T-helper 22 cell (primary cell): ENCODE measurements at places on chromosomes 7 and 10.

- DNase-seq, result no peak
These were observed 113.2 kb upstream of the INHBA start for GRCh38 chr7:41816111-41816510.

DNA sequence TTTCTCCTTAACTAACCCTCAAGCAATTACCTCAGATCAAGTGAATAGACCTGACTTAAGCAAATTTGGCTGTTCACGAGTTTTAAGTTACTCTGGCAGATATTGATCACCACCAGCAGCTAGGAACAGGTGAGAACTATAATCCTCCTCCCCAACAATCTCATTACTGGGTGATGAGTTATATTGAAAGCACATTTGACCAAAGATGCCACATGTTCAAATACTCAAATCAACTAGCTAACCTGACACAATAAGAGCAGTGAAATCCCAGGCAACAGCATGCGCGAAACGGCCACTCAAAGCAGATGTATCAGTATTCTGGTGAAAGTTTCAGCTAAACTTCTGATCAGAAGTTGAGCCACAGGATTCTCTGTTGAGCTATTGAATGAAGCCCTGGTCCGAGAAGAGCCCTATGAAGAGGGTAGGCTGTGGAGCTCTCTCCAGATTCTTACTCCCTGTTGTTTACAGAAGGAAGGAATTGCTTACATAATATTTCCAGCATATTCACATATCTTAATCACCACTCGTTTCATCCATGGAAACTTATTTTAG is 52.6 kb downstream of the CAV1 start:
- no peak for DNase-seq

- no peak for DNase-seq
These were observed 252.0 kb downstream of the PTEN start for GRCh38 chr10:88115407-88115806.

DNA sequence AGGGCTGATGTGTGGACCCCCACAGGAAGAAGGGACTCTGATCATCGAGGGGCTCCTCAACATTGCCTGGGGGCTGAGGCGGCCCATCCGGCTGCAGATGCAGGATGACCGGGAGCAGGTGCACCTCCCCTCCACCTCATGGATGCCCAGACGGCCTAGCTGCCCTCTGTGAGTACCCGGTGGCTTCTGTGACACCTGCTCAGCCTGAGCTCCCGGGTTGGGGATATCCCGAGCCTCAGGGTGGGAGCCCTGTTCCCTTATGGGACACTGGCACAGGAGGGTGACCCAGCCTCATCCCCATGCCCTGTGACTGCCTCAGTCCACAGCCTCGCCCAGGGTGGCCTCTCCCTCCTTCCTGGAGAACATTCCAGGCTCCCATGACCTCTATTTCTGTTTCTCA is 3.9 kb upstream of the DEPP1 start:
- DNase-seq, result no peak

- DNase-seq, result no peak
These were observed 302.3 kb upstream of the AUTS2 start for GRCh38 chr7:69295977-69296376.

DNA sequence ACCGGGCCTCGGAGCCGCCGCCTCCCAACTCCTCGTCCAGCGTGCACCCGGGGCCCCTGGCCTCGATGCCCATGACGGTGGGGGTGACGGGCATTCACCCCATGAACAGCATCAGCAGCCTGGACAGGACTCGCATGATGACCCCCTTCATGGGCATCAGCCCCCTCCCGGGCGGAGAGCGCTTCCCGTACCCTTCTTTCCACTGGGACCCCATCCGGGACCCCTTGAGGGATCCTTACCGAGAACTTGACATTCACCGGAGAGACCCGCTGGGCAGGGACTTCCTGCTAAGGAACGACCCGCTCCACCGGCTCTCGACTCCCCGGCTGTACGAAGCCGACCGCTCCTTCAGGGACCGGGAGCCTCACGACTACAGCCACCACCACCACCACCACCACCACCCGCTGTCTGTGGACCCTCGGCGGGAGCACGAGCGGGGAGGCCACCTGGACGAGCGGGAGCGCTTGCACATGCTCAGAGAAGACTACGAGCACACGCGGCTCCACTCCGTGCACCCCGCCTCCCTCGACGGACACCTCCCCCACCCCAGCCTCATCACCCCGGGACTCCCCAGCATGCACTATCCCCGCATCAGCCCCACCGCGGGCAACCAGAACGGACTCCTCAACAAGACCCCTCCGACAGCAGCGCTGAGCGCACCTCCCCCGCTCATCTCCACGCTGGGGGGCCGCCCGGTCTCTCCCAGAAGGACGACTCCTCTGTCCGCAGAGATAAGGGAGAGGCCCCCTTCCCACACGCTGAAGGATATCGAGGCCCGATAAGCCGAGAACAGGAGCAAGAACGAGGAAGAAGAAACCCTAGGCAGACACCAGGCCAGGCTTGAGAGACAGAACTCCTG is 341.5 kb upstream of the GALNT17 start:
- DNase-seq, result no peak

GRCh38 chr7:33108554-33109004 is 625 bp downstream of the RP9 start:
- DNase-seq, result no peak

DNA sequence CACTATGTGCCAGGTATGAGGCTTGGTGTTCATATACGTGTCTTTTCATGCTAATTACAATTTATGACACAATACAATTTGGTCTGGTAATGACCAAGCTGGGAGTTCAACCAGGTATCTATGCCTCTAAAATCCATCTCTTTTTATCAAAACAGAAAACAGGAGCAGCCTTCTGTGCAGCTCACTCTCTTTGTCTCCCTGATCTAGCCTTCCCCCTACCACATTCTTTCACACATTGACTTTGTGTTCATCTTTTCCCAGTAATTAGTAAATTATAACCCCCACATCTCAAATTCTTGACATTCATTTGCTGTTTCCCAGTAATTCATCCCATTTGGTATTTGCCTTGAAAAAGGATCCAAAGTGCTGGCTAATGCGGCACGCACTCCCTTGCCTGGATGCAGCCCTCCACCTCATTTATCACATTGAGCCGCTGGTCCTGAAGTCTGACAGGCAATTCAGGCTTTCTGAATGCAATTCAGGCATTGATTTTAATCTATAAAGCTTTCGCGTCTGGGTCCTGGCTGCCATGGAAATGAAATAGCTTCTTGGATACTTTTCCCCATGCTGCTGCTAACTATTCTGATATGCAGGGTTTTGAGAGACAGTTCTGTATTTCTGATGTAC is 112.5 kb upstream of the ANKRD1 start:
- no peak for DNase-seq

DNA sequence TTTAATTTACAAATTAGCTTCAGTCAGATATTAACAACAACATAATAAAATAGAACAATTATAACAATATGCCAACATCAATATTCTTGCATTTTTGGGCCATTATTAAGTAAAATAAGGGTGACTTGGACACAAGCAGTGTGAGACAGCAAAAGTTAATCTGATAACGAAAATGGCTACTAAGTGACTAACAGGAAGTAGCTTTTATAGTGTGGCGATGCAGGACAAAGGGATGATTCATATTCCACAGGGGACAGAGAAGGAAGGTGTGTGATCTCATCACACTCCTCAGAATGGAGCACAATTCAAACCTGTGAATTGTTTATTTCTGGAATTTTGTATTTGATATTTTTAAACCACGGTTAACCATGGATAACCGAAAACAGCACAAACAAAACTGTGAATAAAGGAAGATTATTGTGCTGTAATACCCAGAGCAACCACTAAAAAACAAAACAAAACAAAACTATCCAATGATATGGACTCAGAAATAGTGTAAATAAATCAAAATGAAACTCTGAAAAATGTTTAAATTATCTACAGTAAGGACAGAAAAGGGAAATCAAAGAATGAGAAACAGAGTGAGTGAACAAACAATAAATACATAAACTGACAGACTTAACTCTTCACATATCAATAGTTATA is 66.9 kb upstream of the TFEC start:
- no peak for DNase-seq

- DNase-seq, result no peak
These were observed 32.7 kb downstream of the LDB3 start for GRCh38 chr10:86700851-86701617.

DNA sequence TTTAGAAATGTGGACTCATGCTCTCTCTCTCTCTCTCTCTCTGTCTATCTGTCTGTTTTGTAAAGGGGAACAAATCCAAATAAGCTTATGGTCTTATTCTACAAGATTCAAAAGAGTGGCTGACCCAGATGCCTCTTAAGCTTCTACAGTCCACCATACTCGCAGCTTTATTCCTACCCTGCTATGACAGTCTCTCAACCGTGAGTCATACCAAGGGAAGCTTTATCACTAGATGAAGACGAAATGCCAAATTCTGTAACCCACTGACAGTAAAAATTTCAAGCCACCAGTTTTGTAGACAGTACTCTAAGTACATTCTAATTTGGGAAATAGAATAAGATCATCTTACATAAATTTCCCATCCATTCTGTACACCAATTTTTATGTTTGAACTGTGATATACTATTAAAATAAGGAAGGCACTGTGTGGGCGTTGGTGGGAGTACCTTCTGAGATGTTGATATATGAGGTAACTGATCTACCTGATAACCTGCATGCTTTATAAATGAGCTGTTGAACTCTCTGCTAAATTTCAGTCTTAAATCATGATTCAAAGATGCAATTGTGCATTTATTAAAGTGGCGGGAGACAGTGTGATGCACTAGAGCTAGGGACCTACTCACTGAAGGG is 153.2 kb downstream of the KLF6 start:
- DNase-seq, result no peak

DNA sequence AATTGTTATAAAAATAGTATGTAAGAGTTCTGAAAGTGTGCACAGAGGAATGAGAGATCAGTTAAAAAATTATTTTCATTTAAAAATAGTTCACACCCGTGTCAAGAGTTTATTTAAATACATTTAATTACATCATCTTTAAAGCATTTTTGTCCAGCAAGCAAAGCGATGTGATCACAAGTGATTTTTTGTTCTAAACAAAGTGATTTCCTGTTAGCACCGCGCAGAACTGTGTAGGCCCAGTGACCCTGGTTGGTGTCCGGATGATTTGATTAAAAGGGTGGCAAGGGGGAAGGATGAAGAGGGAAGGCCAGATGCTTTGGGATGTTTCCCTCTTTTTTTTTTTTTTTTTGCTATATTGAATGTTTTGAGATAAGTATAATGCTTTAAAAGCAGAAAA is 227.8 kb upstream of the PITRM1 start:
- no peak for DNase-seq

- no peak for DNase-seq
These were observed 128.8 kb downstream of the LCOR start for GRCh38 chr10:96960872-96961271.

GRCh38 chr7:145951566-145951965 is 165.0 kb upstream of the CNTNAP2 start:
- no peak for DNase-seq

- no peak for DNase-seq
These were observed 54.5 kb downstream of the NRP1 start for GRCh38 chr10:33279811-33280602.

DNA sequence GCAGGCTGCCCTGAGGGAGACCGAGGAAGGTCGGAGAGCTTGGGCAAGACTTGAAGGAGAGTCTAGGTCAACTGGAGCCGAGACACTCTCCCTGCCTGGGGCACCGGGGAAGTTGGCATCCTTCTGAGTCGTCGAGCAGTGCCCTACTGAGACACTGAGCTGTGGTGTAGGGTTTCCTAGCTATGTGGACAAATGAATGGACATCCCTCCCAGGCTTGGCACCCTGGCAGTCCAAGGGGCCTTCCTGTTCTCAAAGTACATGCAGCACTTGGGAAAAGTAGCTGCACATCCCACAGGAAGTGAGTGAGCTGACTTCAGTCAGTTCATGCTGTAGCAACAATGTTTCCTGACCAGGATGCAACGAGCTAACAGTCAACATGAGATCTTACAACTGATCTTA is 57.2 kb upstream of the INPP5A start:
- DNase-seq, result no peak

DNA sequence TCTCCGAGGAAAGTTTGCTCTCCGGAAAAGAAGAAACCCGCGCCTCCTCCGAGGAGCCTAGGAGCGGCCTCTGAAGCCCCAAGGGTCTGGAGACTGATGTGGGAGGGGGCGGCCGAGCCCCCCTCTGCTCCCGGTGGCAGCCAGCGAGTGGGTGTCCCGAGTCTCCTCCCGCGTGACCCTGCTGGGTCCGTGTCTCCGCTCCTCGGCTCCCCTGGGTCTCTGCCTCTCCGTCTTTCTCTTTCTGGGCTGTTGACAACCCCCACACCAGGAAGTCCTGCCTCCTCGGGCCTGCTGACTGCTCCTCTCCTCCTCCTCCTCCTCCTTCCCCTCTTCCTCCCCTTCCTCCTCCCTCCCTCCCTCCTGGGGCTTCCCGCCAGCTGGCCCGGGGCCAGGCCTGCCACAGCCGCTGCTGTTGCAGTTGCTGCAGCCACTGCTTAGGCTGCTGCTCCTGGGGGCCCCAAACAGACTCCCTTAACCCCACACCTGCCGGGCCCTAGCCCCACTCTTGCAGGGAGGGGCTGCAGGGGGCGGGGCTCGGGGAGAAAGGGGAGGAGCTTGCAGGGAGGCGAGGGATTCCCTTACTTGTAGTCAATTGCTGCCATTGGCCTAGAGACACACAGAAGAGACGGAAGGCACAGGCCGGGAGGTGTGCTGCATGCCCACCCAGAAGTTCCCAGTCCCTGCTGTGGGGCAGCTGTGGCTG is at the start of gene TSC22D4:
Gene TSC22D4, minus strand, starts transcription at position 257 of the 703 bp plus-strand sequence. CDS start 1,176 bp downstream, outside the sequence.
- DNase-seq, result peak; percentile 89

GRCh38 chr7:29100924-29101323 is 45.4 kb downstream of the CPVL start:
- no peak for DNase-seq

DNA sequence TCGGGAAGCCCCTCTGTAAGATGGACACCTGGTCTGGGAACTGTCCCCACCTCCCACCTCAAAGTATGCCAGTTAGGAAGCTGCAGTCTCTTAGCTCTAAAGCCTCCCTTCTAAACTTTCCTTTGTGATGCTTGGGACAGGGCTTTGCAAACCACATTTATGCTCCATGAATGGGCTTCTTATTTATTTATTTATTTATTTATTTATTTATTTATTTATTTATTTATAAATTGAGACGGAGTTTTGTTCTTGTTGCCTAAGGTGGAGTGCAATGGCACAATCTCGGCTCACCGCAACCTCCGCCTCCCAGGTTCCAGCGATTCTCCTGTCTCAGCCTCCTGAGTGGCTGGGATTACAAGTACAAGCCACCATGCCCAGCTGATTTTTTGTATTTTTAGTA is 1009.4 kb downstream of the TYW1 start:
- no peak for DNase-seq

- DNase-seq, result no peak
These were observed 392.7 kb upstream of the NFE2L3 start for GRCh38 chr7:25759286-25759685.

GRCh38 chr10:126647116-126647515 is 23.4 kb downstream of the C10orf90 start:
- no peak for DNase-seq

DNA sequence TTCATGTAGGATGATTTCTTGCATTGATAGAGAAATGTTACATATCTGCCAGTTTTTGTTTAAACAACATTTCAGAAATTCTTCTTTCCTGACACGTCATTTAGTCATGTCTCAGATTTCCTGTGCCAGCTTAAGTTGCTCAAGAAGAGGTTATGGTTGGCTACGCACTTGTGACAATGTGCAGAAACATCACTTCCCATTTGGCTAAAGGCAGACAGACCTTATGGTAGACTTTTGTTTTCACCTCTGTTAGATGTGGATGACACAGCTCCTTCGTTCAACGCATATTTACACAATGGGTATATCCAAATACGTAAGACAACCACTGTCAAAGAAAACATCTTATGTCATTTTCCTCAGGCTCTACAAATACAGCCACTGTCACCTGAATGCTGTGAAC is 125.8 kb downstream of the DOCK4 start:
- DNase-seq, result no peak
